NCI-H1092 treated with DMSO at 0.1 percent for 48 hours (cell line): ENCODE measurements at places on chromosomes 1 and 21.

DNA sequence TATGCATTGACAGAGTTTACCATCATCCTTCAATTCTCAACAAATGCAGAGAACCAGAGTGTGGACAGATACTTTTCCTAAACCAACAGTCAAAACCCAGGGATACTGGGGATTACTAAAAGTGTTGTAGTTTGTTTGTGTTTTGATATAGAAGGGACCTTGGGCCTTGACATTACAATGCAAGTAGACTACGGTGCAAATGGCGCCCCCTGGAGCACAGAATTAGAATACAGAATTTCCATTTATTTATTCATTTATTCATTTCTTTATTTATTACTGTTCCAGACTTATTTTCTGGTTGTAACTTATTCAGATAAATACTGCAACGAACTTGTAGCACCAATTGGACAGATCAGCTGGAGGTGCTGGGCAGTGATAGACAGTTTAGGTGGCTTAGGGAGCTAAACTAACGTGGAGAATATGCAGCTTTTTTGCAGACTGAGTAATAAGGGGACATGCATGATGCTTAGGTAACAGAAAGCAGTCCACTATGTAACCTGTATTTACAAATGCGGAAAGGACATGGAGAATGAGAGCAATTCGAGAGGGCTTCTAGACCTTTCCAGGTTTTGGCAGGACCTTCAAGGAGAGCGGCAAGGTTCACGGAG is 42.6 kb downstream of the KIRREL1 start:
- DNase-seq: no peak

- no peak for DNase-seq
These were observed 70.0 kb upstream of the TMEM51 start for GRCh38 chr1:15083578-15083977.

GRCh38 chr1:152880907-152881306 is 2.8 kb downstream of the SMCP start:
- DNase-seq: no peak

GRCh38 chr1:21289700-21290545 is at the start of gene ECE1:
ECE1 (minus strand) TSS chr1:21290463; CDS start chr1:21290414, 49 bp downstream.
- DNase-seq: peak; percentile 34
